NCI-H1436 (cell line): ENCODE measurements at places on chromosomes 1 and 21.

GRCh38 chr1:152543820-152544219, 22.8 kb downstream of the LCE3E start:
- DNase-seq = no peak

GRCh38 chr1:214310010-214310409, 29.1 kb downstream of the SMYD2 start:
- no peak for DNase-seq

DNA sequence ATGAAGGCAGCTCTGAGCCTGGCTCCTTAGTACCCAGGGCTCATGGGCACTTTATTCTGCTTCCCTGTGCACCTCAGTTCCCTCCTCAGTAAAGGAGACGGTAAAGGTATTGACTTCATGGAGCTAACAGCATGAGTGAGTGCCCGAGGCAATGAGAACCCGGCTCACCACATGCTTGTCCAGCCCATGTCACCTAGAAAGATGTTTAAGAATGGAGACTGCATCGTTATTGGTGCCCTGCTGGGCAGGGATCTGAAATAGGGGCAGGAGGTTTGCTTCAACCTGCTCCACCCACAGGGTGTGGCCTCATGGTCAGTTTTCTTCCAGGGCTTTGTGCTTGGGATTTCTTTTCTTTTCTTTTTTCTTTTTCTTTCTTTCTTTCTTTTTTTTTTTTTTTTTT, 7.0 kb upstream of the KCNE1 start:
- no peak for DNase-seq

DNA sequence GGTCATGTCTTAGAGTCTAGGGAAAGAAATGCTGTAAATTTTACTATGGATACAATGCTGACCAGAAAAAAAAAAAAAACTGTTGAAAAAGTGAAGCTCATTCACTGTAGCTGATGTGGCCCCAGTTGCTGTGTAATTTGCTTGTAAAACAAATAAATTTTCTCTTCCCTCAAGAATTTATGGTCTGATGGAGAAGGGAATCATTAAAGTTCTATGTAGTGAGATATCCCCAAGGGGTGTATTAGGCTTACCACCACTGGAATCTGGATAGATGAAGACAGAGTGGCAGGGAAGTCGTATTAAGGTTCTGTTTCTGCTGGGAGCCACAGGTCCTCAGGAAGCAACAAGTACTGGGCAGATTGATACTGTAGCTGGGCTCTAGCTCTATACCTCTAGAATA, 860.0 kb downstream of the LTN1 start:
- DNase-seq = no peak

DNA sequence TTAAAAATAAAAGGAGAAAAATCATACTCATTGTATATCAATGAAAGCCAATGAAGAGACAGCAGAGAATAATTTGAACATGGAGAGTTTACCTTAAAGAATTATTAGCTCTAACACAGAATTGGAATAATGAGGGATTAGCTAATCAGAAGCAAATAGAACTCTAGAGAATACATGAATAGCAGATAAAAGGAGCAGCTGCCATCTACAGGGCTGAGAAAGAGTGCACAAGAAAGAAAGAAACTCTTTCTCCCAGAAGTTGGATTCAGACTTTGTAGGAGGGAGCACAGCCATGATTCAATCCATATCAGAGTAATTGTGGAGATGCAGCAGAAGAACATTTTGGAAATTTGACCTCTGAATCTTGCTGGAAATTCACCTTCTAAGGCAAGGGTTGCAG, 1171.2 kb downstream of the PLA2G4A start:
- no peak for DNase-seq

GRCh38 chr1:9629445-9630201, 21.9 kb upstream of the PIK3CD start:
- DNase-seq = no peak

- DNase-seq = no peak
Measured at GRCh38 chr1:192442736-192443135, 125.9 kb downstream of the RGS21 start.

DNA sequence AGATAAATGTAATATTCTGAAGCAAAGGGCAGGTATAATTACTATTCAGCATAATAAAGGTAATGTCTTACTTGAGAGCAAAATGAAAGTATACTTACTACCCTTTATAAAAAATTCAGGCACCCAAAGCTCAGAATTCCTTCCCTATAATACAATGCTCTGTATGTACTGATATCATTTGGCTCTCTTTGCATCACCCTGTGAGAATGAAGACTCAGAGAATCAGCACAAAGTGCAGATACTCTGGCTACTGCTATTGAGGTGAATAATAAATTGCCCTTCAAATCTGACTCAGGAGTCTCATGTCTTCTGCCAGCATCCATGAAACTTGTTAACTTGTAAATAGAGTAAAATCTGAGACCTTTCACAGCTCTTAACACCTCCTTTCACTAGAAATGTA, 108.5 kb upstream of the KCTD3 start:
- no peak for DNase-seq

DNA sequence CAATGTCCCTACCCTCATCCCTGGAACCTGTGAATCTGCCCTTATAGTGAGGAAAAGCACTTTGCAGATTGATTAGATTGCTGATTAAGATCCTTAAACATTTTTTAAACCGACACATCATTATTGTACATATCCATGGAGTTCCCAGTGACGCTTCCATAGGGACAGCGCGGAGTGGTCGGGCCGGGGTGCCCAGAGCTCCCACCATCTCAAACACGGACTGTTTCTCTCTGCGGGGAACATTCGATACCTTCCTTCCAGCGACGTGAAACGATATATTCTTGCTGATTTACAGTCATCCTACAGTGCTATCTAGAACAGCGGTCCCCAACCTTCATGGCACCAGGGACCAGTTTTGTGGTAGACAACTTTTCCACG, 4.0 kb downstream of the KRTAP10-12 start:
- DNase-seq = no peak

GRCh38 chr1:27435566-27436203, 43.3 kb downstream of the GPR3 start:
- no peak for DNase-seq

DNA sequence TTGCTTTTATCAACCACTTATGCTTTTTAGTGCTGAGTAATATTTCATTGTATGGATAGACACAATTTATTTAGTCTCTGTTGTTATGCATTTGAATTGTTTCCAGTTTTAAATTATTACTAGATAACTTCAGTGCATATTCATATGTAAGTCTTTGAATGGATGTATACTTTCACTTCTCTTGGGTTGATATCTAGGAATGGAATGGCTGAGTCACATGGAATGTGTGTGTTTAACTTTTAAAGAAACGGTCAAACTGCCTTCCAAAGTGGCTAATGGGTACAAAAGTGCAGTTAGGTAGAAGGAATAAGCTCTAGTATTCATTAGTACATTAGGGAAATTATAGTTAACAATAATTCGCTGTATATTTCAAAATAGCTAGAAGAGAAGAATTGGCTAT, 82.4 kb downstream of the NPHS2 start:
- no peak for DNase-seq

GRCh38 chr1:223531742-223532341, 133.7 kb downstream of the CAPN8 start:
- DNase-seq = peak; percentile 77

DNA sequence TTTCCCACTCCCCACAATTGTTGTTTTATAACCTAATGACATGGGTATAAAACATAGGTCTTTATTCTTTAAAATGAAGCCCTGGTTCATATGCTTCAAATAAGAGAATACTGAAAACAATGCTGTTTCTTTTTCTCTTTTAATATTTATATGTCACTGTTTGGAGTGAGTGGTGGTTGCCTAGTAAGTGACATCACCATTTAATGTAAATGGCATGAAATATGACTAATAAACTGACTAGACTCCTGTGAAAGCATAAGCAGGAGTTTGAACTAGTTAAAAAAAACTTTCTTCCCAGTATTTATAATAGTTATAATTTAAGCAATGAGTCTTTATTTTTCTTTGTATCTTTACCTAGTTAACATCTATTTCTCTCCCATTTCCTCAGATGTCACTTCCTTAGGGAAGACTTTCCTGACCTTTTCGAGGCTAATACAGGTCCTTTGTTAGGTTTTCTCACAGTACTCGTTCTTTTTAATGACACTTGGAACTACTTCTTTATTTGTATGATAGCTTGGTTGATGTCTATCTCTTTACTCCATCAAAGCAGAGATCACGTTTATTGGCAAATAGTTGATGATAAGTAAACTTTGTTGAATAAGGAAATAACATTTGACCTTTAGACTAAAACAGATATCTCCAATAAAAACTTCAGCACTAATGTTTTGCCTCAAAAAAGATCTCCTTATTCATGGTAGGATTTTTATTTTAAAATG, 105.4 kb upstream of the PDC start:
- DNase-seq = no peak

DNA sequence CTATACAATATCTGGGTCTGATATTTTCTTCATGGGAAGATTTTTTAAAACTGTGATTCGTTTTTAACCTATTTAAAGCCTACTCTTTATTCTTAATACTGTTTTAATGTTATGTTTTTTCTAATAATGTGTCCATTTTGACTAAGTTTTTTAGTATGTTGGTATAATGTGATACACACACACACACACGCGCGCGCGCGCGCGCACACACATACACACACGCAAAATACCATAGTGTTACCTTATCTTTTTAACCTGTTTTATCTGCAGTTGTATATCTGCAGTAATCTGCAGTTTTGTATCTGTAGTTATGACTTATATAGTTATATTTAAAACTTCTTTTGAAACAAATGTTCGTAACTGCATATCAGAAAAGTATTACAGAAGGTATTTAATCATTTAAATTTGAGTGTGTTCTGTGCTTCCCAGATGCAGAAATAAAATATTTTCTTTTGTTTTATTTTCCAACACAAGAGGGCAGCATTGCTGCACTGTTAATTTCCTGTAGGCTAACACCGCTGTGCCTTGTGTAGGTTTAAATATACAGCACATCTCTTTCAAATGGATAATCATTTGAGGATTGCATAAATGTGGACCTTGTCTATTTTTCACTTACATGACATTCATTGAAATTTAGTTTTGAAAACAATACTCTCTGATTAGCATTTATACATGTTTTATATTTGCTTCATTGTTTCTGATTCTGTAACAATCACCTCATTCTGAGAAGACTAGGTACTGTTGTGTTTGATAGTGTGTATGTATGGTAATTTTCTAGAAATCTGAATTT, 166.1 kb downstream of the PDE4B start:
- peak; percentile 49 for DNase-seq

- no peak for DNase-seq
Measured at GRCh38 chr1:209353053-209353452, 230.5 kb upstream of the CAMK1G start.

DNA sequence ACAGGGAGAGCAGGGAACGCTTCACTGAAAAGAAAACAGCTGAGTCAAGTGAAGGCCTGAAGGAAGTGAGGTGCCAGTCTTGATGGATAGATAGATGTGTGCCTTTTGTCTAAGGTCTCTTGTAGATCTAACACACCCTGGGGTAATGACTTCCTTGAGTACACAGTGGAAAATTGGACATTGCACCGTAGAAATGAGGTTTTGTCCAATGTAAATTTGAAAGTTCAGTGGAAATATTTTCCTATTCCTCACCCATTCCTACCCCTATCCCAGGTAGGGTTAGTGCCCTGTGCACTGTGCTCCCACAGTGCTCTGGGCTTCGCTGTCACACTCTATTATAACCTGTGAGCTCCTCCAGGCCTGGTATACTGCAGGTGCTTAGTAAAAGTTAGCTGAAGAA, 24.3 kb downstream of the ZMYND12 start:
- no peak for DNase-seq

DNA sequence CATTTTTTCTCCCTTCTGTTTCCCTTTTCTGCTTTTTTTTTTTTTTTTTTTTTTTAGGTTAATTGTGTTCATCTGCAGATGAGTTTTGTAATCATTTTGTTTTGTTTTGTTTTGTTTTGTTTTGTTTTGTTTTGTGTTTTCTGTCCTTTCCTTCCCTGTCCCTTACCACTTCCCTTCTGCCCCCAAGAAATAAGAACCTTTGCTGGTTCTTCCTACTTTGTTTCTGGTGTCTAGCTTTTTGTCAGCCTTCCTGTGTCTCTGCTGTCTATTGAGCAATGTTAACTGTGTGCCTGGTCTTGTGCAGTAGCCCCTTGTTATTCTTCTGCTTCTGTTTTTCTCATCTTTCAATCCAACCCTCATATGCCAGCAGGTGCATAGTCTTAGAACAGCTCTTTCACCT, 46.0 kb downstream of the MPZL1 start:
- DNase-seq = no peak

GRCh38 chr21:36706951-36707762, 8.2 kb downstream of the SIM2 start:
- no peak for DNase-seq

DNA sequence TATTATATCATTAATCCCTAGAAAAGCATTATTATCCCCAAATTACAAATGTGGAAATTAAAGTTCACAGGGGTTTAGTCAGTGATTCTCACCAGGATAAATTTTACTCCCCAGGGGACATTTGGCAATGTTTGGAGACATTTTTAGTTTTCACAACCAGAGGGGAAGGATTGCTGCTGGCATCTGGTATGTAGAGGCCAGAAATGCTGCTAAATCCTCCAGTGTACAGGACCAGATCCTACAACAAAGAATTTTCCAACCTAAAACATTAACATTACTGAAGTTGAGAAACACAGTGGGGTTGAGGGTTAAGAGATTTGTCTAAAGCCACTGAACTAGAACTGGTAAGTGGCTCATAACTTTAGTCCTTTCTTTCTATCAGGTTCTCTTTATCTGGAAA, 162.0 kb upstream of the SYT6 start:
- no peak for DNase-seq

GRCh38 chr1:38818175-38818976, 41.2 kb downstream of the RRAGC start:
- DNase-seq = no peak

GRCh38 chr1:214970016-214970415, 112.5 kb upstream of the KCNK2 start:
- no peak for DNase-seq

DNA sequence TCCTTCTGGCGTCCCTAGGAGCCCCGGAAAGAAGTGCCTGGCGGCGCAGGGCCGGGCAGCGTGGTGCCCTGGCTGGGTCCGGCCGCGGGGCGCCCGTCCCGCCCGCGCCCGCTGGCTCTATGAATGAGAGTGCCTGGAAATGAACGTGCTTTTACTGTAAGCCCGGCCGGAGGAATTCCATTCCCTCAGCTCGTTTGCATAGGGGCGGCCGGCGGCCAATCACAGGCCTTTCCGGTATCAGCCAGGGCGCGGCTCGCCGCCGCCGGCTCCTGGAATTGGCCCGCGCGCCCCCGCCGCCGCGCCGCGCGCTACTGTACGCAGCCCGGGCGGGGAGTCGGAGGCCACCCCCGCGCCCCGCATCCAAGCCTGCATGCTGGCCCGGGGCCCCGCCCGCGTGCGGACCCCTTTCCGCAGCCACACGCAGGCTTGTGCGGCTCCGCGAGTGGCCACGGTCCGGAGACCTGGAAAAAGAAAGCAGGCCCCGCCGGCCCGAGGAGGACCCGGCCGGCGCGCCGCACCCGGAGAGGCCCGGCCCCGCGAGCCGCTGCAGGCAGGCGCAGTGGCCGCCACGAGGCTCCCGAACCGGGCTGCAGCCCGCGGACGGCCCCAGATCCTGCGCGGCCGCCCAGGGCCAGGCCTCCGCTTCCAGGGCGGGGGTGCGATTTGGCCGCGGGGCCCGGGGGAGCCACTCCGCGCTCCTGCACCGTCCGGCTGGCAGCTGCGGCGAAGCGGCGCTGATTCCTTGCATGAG, 160.4 kb downstream of the RUNX1 start:
- peak; percentile 80 for DNase-seq
